ENCODE measurements at places on chromosomes 1 and 21.

GRCh38 chr1:97911266-97912215 is 9.3 kb downstream of the DPYD start:
- DNase-seq, result no peak

GRCh38 chr1:79603843-79604242 is 597.3 kb upstream of the ADGRL4 start:
- DNase-seq, result no peak

GRCh38 chr1:217907504-217907903 is 276.4 kb downstream of the SPATA17 start:
- DNase-seq, result no peak

GRCh38 chr1:7681401-7681800 is 89.7 kb upstream of the VAMP3 start:
- DNase-seq, result no peak

GRCh38 chr1:226606311-226607267 is 58.0 kb downstream of the STUM start:
- DNase-seq, result no peak

- no peak for DNase-seq
Measured at GRCh38 chr1:232388363-232388762, 241.6 kb downstream of the SIPA1L2 start.

DNA sequence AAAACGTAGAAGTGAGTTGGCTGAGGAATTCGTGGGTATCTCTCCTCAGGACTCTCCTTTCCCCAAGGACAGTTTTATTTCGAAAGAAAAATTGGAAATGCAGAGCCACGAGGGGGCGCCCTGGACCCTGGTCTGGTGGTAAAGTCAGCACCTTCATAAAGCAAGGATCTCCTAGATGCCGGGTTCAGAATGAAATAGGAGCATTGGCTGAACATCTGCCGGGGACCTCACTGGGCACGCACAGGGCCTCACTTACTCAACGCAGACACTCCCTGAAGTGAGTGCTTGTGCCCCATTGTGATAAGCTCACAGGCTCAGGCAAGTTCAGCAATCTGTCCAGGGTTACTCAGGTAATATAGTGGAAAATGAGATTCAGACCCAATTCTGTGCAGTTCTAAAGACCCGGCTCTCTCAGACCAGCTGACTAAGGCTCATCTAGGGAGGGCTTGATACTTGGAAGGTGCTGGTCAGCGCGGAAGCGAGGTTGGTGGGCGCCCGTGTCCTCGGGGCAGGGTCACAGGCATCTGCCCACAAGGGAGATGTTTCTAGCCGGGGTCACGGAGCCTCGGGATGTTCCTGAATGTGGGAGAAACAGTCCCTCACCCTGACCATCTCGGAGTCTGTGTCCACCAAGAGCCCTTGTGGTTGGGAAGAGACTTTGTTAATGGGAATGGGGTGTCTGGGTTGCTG is 55.7 kb upstream of the ETV3 start:
- DNase-seq, result no peak

GRCh38 chr1:2279817-2280216 is 51.7 kb downstream of the SKI start:
- DNase-seq, result no peak

GRCh38 chr1:31763671-31764311 is 349 bp downstream of the ADGRB2 start:
- no peak for DNase-seq

DNA sequence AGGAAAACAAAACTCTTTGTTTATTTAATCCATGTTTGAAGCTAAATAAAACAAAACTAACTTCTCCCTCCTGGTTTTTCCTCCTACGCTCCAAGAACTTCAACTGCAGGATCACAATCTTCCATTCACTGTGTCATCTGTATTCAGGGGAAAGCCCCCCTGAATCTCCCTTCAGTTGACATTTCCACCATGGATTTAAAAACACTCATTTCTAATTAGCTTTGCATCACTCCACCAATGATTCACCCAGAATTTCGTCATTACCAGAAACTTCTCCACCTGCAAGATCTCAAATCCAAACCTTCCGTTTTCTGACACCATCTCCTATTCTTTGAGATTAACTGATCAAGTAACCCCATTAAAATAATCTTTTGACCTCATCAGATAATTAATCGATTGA is 10.9 kb upstream of the RGS5 start:
- DNase-seq, result no peak

DNA sequence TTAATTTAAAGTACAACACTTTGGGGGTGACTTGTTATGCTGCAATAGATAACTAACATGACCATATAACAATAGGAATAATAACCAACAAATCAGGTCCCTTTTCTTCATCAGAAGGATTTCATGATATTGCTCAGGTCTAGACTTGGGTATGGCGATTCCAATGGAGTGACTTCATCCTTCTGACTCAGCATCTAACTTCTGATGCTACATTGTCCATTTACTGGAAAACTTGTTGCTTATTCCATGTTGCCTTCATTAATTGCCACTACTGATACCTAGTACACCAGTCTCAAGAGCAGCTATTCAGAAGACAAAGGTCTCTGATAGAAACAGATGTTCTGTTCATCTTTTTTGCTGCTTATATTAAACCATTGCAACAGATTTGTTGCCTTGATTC is 324.3 kb downstream of the TGFB2 start:
- DNase-seq, result no peak

- no peak for DNase-seq
Measured at GRCh38 chr1:242002072-242002471, 3.2 kb upstream of the MAP1LC3C start.

GRCh38 chr1:117760069-117760468 is 154.2 kb downstream of the TENT5C start:
- no peak for DNase-seq

- DNase-seq, result no peak
Measured at GRCh38 chr1:160429125-160429561, 28.8 kb downstream of the VANGL2 start.

GRCh38 chr1:1191734-1192133 is 14.7 kb downstream of the TNFRSF18 start:
- no peak for DNase-seq

GRCh38 chr1:202349206-202349928 is 868 bp downstream of the PPP1R12B start:
- DNase-seq, result no peak

GRCh38 chr1:64308866-64309265 is 105.4 kb downstream of the UBE2U start:
- no peak for DNase-seq

DNA sequence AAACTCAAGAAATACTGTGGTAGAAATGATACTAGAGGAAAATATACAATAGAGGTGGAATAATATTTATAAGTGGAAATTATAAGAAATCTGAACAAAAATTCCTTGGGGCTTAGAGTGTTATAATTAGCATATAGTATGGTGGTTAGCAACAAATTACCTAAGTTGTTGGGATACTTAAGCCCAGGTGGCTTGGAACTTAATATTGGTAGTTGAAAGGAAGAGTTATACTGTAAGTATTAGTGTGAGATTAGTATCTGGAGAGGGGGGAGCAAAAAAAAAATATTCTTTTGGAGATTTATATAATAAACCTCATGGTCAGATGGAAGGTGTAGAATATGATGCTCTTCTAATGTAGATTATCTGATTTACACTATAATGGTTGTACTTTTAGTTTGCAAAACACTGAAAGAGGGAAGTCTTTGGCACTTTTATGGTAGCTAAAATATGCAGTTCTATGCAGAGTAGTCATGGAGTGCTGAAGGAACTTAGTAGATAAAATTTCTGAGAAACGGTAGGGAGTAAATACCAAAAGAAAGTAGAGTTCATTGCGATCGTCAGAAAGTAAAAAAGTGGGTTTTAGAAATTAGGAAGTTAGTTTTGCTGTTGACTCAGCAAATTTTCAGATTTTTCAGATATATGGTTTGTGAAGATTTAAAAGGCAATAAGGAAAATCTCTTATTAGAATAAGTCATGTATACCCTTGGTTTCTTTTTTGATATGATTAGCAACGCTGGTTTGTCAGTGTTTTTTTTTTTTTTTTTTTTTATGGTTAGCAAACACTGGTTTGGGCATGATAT is 45.7 kb downstream of the MTF2 start:
- no peak for DNase-seq

GRCh38 chr1:7753641-7754040 is 17.5 kb upstream of the VAMP3 start:
- DNase-seq, result no peak

GRCh38 chr1:168709405-168710363 is 19.3 kb downstream of the DPT start:
- no peak for DNase-seq

- DNase-seq, result no peak
Measured at GRCh38 chr1:91757763-91758460, 128.0 kb downstream of the TGFBR3 start.

GRCh38 chr1:89843273-89844130 is 22.7 kb downstream of the LRRC8D start:
- no peak for DNase-seq

- DNase-seq, result no peak
Measured at GRCh38 chr21:42859891-42860230, 19.5 kb downstream of the WDR4 start.

DNA sequence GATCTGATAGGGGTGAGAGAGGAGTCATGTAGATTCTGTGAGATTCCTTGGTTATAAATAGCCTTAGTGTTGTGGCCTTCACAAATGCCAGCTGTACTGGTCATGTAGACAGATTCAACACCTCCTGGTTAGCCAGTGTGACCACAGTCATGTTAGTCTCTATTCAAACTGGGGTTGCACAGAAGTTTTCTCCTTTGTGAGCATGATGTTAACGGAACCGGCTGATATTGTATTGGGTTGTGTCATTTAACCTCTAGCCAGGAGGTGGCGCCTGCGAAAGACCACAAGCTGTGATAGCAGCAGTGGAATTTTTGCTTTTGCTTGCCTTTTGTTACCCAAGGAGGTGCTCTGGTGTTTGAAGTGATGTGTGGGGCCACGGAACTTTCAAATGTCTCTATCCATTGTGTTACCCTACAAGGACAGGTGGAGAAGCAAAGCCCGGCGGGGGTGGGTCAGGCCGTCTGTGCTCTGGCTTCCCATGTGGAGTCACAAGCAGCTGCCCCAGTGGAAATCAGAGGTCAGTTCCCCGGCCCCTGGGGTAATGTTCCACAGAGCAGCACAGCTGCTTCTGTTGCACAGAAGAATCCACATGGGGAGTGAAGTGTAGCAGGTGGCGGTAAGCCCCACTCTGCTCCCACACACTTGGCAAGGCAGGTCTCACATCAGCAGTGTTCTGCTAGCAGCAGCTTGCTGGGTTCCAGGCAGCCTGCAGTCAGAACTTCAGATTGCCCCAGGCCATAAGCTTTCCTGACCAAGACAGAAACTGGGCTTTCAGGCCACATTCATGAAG is 112.6 kb downstream of the ADAMTS1 start:
- DNase-seq, result no peak

- no peak for DNase-seq
Measured at GRCh38 chr1:117695796-117696490, 90.1 kb downstream of the TENT5C start.

DNA sequence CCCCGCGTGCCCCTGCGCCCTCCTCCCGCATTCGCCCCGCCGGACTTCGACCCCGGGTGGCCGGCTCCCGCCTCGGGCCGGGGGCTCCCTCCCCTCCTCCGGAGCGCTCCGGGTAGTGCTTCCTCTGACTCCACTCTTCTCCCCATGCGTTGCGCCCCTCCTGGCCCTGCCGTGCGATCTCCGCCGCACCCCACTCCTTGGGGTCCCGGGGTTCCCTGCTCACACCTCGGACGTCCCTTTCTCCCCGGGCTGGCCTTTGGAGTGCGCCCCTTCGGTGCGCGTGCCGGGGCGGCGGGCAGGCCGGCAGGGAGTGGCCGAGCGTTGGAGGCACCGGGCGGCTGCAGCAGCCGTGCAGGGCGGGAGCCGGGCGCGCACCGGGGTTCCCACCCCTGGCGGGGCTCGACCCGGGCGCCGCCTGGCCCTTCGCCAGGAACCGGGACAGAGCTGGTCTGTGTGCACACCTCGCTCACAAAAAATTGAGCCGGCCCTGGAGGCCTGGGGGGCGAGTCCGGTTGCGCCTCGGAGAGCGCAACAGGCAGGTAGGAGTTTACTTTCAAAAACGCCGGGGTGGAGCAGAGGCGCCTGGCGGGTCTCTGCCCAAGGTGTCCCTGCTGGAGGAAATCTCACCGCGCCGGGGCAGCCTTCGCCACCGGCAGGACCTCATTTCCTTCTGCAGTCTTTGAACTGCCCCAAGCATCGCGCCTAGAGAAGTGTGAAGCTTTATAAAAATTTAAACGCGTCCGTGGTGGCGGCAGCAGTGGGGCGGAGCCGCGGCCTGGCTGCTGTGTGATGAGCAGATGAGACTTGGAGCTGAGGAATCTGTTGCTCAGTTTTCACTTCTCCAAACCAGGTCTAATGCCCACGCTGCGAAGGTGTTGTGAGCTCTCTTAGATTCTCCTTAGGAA is 650 bp downstream of the VANGL1 start:
- DNase-seq, result no peak

DNA sequence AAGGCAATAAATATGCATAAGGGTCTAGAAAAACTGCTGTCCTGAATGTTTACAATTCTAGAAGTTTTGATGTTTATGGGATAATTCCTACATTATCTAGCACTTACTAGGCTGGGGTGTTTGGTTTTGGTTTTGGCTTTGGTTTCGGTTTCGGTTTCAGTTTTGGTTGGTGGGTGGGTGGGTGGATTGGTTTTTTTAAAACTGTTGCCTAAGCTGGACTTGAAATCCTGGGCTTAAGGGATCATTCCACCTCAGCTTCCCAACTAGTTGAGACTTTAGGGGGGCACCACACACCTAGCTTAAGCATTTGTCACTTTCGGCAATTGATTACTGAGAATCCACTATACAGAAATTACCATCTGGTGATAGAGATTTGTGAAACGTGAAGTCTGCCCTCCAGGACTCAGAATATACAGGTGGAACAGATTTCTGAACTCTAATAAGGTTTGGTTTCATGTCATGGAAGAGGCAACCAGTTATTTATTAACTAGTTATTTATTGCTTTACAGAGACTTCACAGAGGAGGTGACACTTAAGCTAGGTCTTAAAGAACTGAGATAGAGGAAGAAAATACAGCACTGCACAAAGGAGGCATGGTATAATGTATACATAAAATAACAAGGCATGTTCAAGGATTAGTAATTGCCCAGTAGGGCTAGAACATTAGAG is 69.6 kb downstream of the PIK3R3 start:
- DNase-seq, result no peak

DNA sequence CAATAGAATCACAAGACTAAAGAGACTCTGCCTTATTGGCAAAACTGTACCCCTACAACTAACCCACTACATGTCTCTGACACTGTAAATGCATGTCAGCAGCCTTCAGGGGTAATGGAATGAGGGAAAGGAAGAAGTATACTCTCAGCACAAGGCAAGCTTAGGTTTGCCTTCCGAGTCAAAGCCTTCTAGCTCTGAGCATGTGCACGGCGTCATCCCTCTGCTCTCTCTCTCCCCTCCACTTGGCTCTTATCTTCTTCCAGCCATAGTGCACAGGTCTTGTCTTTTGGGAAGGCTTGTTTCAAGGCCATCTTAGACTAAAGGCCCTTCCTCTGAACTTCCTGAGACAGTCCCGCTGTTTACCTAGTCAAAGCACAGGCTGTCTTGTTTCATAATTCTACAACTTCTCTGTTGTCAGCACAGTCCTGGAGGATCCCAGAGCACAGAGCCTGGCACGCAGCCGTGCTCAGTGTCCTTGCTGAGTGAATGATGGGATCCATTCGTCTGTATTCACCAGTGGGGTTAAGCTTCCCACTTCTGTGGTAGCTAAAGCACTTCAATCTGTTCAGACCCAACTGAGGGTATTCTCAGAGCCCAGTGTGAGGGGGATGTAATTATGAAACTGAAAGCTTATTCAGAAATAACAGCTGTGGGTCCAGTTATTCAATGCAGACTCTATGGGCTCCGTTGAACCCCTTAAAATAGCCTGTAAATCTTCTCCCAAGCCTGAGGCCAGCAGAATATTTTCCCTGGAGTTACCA is 166.5 kb upstream of the PLD5 start:
- no peak for DNase-seq

All from NCI-H446 treated with DMSO at 0.1 percent for 48 hours (cell line).